ENCODE measurements at places on chromosomes 12 and 14. TPM values are rescaled to one million over a fixed set of nuclear protein-coding genes. Genes with fewer than 3 reads are reported as not detected.

- no peak for DNase-seq
These were observed 21.0 kb upstream of the MAP1LC3B2 start for GRCh38 chr12:116538076-116538591.

- no peak for DNase-seq
These were observed 250.6 kb downstream of the AEBP2 start for GRCh38 chr12:19689801-19690472.

DNA sequence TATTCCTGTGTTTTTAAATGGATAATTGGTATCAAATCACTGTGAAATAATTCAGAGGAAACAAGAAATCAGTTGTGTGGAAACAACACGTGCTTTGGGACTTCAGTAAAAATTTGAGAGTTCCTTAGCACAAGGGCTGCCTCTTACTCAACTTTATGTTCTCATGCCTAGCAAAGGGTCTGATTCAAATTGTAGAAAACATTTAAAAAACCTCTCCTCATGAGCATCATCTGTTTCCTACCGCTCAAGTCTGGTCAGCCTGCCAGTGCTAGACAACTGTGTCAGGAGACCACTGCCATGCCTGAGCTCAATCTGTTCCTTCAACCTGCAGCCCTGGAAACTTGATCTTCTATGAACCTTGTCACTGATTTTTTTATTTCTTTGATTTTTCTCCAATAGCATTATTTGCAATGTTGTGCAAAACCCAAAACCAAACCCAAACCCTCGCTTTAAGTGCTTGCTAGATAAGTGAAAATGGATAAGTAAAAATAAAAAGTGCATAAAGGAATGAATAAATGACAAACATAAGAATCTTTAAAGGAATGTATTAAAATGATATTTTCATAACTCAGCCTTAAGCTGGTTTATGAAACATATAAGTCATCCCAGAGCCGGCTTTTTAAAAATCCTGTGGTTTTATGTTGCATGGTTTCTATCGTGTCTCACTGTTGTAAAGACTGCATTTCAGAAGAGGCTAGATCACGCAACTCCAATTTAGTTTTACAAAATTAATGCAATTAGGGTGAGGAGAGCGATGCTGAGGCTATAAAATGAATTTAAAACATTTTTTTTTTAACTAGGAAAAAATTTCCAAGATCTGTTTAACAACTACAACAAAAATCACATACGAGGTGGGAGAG lies 361.2 kb upstream of the PDE3A start:
- no peak for DNase-seq

- DNase-seq = no peak
These were observed 198.9 kb downstream of the ZFP36L1 start for GRCh38 chr14:68593806-68594536.

The SMCO2 gene
- not detected for total RNA-seq

DNA sequence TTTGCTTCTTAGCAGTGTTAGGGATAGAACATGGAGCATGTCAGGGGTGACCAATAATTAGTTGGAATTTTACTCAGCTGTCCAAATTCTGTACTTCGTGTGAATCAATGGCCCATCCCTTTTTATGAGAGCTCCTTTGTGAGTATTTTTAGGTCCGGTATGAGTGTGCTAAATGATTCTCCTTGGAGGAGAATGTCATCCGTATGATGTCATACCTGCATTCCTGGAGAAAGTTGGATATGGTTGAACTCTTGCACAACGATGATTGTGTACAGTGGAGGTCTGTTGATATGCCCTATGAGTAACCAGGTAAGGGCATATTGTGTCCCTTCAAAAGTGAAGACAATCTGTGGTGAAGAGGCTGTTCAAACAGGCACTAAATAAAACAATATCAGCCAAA lies 400.8 kb downstream of the GXYLT1 start:
- DNase-seq = no peak

The PLEKHD1 gene
- total RNA-seq = not detected

DNA sequence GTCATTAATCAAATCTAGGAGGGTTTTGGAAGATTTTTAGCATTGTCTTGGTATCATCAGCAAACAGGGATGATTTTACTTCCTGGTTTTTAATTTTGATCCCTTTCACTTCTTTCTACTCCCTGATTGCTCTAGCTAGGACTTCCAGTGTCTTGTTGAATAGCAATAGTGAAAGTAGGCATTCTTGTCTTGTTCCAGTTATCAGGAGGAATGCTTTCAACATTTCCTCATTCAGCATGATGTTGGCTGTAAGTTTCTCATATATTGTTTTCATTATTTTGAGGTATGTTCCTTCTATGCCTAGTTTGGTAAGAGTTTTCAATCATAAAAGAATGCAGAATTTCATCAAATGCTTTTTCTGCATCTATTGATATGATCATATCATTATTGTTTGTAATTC lies 244.2 kb upstream of the CLEC14A start:
- DNase-seq = no peak

GRCh38 chr14:100780646-100781355 lies 45.1 kb upstream of the MEG3 start:
- no peak for DNase-seq

- no peak for DNase-seq
These were observed 43.0 kb downstream of the SMIM41 start for GRCh38 chr12:52122540-52122871.

The EPYC gene
- total RNA-seq = not detected

DNA sequence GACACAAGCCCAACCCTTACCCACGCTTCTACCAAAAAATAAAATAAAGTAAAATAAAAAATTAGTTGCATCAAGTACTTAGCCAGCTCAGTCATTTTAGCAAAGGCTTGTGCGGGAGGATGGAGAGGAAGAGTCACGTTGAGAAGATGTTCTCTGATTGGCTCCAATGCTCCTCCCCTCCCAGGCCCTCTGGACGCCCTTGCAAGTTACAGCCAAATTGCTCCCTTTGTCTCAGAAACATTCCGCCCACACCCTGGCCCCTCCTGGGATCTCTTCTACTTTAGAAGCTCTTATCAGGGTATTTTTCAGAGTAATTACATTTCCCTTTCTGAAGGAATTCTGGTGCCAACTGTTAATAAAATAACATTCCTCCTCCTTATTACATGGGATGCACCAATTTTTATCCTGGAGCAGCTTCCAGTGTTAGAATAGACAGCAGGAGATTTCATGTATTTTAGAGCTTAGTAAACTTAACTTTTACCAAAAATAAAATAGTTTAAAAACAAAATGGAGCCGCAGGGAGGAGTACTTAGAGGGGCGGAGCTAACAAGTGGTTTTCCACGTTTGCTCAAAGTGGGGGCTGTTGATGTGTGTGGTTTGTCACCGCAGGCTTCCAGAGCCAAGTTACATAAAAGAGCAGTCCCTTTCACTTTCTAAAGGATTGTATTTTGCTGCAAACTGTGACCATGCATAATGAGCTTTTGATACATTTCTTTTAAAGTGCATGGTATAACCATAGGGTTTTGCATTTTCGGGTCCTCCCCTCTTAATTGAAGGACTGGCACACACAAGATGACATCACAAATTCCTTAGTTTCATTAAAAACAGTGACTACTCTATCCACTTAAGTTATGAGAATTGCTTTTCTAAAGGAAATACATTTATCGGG lies 71.7 kb upstream of the RAP1B start:
- DNase-seq = no peak

DNA sequence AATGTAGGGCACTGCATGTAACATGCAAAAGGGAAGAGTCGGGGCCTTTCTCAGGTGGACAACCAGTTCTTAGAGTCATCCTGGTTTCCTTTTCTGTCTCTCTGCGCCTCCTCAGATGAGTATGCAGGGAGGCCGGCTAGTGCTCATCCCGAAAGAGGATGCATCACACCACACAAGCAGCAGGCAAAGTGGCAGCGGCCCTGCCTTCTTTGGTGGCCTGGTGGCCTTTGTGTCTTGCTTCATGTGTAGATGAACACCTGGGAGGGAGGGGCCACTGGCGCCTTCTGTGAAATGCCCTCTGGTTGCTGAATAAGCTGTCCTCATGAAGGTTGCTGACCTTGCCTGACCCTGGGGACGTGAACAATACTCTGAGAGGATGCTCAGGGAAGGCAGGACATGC lies 18.0 kb downstream of the SLC24A4 start:
- DNase-seq = no peak

The PLEKHG7 gene
- not detected for total RNA-seq

The SLC38A4 gene
- 0.46 TPM for total RNA-seq

The LPAR5 gene
- total RNA-seq = not detected

DNA sequence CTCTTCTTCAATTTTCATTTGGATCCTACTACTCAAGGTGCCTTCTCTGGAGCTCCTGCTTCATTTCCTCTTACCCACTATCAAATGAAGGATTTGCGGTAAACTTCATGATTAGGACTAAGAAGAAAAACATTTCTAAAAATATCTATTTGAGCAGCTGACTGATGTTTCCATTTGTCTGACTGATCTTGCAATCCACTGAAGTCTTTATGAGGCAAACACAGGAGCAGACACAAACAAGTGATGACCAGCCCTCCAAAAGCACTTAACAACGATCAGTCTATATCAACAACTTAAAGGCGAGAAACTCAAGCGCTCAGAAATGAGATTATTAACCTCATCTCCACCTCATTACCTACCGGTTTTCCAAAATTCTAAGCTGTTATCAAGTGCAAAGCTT lies 26.2 kb downstream of the OSBPL8 start:
- no peak for DNase-seq

DNA sequence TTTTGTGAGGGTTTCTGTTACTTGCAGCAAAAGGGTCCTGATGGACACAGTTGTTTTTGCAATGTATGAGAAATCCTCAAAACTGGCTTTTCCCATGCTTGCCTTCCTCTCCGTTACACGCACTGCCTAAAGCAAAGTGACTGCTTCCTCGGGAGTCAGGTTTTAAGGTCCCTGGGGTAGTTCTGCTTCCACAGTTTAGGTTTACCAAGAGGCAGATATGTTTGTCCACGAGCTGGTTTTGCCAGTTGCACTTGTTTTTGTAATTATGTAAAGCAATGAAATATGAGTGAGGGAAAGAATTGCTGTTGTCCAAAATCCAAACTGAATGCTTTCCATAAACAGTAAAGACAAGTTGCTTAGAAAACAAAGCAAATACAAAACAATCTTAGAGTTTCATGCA lies 290.7 kb upstream of the AMIGO2 start:
- DNase-seq = no peak

The VDR gene
- 2.4 TPM for total RNA-seq

DNA sequence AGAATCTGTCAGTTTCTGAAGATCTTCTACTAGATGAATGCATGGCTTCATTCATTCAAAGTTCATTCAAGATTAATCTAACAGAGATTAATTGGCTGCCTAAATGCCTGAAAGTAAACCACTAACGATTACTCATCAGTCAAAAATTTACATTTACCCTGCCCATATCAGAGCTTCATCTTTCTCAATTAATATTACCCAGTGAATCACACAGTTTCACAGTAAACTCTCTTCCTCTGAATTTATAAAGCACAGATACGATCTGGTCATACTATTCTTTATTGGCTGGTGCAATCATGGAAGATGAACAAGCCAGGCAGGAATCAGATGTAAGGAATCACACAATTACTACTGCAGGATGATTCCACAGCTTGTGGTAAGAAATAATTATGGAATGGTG lies 377.7 kb downstream of the SLC16A7 start:
- no peak for DNase-seq

All from NCI-H460 (cell line).